AG04450 (cell line): ENCODE measurements at places on chromosomes 4 and X.

DNA sequence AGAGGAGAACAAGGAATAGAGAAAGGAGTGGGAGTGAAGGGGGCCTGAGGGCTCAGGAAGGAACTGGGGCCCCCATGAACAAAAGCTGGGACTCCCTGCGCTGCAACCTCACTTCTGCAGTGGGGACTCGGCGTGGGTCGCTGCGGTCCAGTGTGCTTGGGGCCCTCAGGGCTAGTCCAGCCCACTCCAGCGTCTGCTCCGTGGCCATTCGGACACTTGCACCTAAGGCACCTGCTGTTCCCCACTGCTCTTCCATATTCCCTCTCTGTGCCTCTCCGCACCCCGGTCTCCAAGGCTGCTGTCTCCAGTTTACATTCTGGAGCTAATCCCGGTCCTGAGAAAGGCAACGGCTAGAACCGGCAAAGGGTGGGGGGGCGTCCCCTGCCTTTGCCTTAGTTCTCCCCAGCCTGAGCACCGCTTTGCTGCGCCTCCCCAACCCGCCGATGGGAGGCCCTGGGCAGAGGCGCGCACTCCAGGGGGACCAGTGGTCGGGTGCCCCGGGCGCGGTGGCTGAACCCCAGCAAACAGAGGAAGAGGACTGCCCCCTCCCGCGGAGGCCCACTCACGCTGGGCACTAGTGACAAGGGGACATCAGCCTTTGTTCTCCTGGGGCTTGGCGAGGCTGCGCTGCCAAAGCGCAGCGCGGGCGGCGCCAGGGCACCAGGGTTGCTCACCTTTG lies 327.7 kb upstream of the F9 start:
- DNase-seq: no peak

GRCh38 chr4:53529025-53529424 lies 62.3 kb downstream of the LNX1 start:
- no peak for DNase-seq

- DNase-seq: peak; percentile 51
Measured at GRCh38 chr4:163536091-163536490, 41.6 kb downstream of the TMA16 start.

- DNase-seq: no peak
Measured at GRCh38 chr4:182478475-182478874, 235.3 kb downstream of the TENM3 start.

DNA sequence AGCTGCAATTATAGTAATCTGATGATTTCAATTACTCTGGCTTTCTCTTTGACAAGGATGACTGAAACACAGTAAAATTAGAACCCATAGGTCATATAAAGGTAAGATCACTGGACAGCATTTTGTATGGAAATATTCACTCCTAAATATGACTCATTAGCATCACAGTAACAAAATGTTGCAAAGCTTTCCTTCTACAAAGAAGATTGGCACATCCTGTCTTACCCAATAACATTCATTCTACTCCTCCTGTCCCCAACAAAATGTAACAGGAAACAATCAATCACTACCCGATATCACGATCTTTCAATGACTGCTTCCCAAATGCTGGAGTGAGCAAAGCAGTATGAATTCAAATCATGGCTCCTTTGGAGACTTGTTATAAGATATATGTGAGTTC lies 95.3 kb downstream of the FANCB start:
- no peak for DNase-seq

- DNase-seq: no peak
Measured at GRCh38 chr4:92254767-92255442, 48.9 kb upstream of the GRID2 start.

GRCh38 chrX:10030570-10030969 lies 63.4 kb downstream of the CLDN34 start:
- no peak for DNase-seq

DNA sequence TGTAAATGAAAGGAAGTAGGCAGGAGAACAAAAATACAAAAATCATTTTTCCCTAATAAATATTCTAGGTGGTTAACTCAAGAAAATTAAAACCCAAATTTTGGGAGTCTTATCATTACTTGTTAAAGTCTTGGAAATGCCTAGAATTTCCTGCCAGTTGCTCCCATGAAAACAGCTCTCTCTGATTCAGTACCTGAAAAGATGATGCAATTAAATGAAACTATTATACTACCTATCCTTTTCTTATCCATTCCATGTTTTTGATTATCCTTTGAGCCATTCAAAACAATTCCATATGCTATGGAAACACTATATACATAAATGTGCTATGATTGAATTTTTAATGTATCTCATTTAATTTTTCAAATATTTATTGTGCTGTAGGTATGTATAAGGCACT lies 50.5 kb upstream of the AMELX start:
- DNase-seq: no peak

GRCh38 chr4:163694385-163694784 lies 199.9 kb downstream of the TMA16 start:
- DNase-seq: peak; percentile 21

- no peak for DNase-seq
Measured at GRCh38 chr4:78325271-78326157, 226.1 kb upstream of the ANXA3 start.

GRCh38 chrX:73683236-73683859 lies 120.4 kb downstream of the CHIC1 start:
- DNase-seq: no peak

- no peak for DNase-seq
Measured at GRCh38 chr4:25950461-25951389, 36.7 kb downstream of the SMIM20 start.

GRCh38 chr4:14917298-14917633 lies 85.0 kb upstream of the CPEB2 start:
- no peak for DNase-seq

DNA sequence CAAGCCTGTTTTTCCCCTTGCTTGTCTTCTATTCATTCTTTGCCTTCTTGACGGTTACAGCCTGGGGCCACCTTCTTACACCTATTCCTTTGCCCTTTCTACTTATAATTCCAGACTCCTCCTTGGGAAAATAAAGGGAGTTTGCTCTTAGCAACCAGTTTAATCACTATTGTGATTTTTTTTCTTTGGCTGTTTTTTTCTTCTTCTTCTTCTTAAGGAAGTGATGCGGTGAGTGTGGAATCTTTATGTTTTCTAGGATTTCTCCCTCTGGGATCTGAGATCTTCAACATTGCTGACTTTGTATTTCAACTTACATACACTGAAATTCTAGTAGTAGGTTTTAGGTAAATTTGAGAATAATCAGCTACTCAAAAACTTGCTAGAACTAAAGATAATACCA lies 1.1 kb upstream of the KLHL13 start:
- no peak for DNase-seq

GRCh38 chr4:90025248-90025647 lies 101.9 kb upstream of the CCSER1 start:
- DNase-seq: no peak

GRCh38 chrX:13427441-13428052 lies 107.7 kb upstream of the ATXN3L start:
- no peak for DNase-seq

GRCh38 chr4:75895744-75896314 lies 6.4 kb downstream of the PPEF2 start:
- no peak for DNase-seq

- DNase-seq: no peak
Measured at GRCh38 chr4:139564502-139564901, 8.5 kb upstream of the SETD7 start.

DNA sequence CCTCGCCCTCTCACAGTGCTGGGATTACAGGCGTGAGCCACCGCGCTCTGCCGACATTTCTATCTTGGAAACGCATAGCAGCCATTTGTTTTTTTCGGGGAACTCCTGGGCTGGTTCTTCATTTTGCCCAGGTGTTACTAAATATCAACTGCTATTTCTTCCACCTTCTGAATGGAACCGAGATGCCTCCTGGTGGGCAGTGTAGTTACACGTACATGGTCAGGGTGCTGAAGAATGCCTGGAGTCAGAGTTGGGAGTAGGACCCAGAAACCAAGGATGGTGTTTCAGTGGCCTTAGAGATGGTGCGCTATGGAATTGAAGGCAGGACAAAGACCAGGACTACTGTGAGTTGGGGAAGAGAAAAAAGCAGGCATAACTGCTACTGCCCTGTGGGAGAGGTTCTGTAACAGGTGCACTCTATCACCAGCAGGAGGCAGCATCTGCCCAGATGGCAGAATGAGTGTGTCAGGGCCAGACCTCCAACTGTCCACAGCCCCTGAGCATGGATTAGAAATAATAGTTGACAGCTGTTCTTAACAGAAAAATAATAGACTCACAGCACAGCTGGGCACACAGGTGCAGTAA lies 81.7 kb downstream of the ZC4H2 start:
- no peak for DNase-seq

DNA sequence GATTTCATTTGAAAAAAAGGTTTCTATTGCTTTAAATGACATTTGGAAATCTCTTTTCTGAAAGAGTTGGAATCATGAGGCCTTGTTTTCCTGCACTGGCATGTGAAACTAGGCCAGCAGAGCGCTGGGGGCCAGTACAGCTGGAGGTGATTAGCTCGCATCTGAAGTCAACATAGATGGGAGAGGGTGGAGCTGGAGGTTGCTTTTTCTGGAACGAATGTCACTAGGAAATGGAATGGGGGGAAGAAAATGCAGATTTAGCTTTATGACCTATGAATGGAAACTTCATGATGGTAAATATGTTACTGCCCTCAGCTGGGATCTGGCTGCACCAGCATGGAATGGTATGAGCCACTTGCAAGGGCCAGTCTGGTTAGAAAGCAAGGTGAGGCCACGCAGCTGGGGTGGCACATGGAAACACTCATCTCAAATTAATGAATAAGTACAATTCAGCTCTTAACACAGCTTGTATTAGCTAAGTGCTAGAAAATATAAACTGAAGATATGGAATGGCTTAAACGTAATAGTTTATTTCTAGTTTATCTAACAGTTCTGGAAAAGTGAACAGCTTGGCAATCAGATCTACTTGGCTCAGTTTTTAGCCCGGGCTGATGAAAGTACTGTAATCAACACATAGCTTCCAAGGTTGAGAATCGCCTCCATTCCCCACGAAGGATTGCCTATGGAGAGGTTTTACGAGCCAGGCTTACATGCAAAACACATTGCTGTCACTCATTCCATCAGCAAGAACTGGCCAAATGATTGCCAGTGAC lies 32.5 kb downstream of the SLC10A6 start:
- DNase-seq: no peak

DNA sequence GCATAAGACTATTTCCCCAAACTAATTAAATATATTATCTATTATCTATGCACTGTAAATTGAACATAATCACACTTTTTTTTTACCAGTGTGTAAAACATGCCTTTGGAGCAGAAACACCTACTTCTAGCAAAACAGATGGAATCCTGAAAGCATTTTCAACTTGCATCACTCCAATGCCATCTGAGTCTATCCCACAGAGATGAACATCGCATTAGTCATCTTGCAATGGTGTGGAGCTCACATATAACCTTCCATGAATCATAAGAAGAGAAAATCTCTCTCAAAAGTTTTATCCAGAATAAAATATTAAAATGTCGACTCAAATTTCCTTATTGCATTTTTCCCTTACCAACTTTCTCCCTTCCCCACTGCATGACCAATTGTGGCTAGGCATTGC lies 406.7 kb upstream of the ACTRT1 start:
- DNase-seq: no peak

- DNase-seq: peak; percentile 37
Measured at GRCh38 chrX:72306851-72307645, 1.3 kb upstream of the CITED1 start.

DNA sequence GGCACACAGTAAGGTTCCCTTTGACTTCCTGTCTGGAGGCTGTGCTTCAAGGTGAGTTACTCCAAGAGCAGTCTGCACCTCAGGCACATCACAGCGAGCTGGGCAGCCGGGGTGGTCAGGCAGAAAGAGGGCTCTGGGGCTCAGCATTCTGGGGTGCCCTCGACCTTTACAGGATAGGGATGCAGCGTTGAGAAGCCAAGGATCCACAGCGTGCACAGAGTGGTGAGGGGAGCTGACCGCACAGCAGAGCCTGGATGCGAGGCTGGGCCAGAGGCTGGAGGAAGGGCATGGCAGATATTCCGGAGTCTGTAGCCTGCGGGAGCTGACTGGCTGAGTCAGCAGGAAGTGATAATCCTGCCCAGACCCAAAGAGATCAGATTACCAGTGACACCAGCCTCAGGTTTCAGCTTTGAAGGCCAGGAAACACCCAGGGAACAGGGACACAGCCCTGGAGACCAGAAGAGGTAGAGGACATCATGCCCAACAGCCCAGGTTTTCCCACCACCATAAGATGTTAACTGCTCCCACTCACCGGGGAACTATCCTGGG lies 38.4 kb upstream of the PDLIM3 start:
- no peak for DNase-seq

DNA sequence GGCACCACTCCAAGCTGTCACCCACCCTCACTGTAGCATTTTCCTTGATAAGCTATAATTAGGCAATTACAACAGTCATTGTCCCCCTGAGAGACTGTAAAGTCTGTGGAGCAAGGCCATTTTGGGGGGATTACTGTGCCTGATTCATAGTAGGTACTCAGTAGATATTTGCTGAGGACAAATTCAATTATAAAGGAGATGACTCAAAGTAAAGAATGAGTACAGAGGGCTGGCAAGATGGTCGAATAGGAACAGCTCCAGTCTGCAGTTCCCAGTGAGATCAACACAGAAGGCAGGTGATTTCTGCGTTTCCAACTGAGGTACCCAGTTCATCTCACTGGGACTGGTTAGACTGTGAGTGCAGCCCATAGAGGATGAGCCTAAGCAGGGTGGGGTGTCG lies 42.0 kb downstream of the MAOB start:
- DNase-seq: no peak

DNA sequence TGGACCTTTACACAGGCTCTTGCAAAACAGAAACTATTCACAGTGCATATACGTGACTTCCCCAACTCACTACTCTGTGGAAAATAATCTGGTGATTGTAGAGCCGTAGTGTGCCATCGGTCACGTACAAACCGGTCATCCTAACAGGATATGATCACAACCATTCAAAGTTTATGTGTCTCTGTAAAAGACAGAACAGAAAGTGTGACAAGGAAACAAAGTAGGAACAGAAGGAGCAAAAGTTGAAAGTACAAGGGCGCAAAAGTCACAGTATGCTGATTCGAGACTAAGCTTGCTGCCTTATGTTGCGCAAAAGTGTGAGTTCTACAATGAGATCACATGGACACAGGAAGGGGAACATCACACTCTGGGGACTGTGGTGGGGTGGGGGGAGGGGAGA lies 18.6 kb downstream of the MEPE start:
- no peak for DNase-seq

DNA sequence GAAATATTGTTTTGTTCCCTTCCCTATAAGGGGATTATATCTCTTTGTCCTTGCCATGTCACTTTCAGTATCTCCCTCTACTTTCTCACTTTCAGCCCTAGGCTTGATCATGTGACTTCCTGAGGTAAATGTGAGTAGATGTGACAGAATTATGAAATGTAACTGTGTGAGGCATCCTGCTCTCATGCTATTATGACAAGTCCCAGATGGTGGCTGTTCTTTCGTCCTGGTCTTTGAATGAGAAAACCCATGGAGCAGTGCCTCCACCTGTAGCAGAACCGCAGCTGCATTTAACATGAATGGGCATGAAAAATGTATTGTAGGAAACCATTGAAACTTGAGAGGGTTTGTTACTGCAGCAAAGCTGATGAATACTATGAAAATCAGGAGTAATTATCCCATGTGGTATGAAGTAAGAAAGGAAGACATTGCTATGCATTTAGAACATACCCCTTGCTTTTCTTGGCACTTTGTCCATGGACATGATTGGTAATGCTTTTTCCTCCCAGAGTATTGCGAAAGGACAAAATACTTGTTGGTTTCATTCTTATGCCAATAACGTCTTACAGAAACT lies 202.2 kb upstream of the GPRIN3 start:
- DNase-seq: peak; percentile 53

- no peak for DNase-seq
Measured at GRCh38 chr4:55364691-55365344, 18.8 kb downstream of the SRD5A3 start.
